ENCODE measurements at places on chromosomes 3 and 15.
A peak's percentile ranks its signal among the peaks of the same experiment; 100 is the strongest.

- no peak for DNase-seq
Observed at GRCh38 chr3:157127268-157127667, 32.7 kb downstream of the CCNL1 start.

GRCh38 chr15:27183201-27183600 lies 212.2 kb downstream of the GABRG3 start:
- no peak for DNase-seq

DNA sequence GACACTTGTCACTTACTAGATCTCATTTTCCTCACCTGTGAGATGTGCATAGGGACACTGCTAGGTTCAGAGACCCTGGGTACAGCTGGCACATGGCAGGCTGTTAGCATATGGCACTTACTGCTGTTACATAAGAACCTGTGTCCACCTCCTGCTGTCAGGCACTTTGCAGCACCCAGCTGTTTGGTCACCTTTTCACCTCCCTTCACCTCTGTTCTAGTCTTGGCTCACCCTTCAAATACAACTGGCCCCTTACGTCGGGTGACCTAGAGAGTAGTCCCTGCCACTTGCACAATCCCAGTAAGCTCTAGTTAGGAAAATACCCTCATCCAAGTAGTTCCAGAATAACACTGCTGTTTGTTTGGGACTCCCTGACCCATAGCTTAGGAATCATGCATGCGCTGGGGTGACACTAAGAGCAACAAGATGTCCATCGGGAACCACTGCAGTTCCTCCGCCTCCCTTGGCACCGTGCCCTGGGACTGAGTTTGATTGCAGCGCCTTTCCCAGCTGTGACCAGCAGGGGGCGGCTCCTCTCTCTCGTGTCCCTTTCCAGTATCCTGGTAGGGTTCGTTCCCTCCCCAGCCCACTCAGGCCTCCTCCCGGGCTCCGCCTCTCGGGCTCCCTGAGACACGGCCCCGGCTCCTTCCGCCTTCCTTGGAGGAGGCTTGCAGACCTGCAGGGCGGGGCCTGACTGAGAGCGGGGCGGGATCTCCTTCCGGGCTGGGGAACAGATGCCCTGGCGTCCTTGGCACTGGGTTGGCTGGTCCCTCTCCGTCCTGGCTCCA lies 78.6 kb downstream of the ABHD5 start:
- DNase-seq, result peak; percentile 88

DNA sequence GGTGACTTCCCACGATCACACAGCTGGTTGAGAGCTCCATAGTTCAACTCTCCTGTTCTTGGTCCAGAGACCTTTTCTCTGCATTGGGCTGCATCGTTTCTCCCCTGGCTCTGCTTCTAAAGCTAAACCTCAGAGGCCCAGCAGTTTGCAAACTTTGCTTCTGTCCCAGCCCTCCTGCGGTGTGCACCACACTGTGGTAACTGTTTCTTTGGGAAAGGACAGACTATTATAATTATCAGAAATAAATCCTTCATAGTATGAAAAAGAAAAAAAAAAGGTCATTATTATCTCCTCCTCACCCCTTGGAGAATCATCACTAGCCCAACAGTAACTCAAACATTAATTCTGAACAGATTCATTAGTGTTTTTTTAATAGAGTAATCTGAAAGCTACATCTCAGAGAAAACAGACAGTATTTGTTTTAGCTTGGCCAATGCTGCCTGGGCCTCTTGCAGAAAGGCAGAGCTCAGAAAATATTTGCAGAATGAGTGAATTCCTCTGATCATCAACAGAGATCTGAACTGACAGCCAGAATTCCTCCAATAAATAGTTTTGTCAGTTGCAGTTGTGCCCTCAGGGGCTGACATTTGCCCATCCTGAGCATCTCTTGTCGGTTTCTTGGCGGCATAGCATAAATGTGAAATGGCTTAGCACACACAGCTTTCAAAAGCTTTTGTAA lies 52.9 kb downstream of the BFSP2 start:
- DNase-seq, result no peak

DNA sequence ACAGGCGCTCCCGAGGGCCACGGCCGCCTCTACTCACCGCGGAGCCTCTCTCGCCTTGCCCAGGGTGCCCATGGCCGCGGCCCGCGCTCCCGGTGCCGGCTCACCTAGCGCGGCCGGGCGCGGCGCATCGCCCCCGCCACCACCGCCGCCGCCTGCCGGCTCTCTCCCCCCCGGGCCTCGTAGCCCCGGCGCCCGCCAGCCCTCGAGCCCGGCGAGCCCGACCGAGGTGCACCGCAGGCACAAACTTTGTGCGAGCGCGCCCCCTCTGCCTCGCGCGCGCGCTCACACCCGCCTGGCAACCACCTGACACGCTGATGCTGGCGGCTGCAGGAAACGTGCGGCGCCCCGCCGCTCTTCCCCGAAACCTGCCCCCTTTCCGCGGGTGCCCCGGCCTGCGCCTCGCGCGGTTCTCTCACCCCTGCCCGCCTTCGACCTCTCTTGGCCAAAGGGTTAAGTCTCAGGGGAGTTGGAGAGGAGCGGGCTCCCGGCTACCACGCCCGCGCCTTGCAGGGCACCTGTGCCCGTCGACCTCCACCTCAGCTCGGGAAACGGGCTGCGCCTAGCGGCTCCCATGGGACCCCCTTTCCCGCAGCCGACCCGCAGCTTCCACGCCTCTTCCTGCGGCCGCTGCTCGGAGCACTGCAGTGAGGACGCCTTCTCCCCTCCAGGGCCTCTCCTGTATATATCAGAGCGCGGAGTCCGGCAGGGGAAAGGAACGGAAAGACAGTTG lies at the start of gene RASGRP1:
Gene RASGRP1, minus strand, starts transcription at position 258 of the 730 bp plus-strand sequence. Its CDS starts 186 bp downstream, at position 72.
- DNase-seq, result peak; percentile 71

DNA sequence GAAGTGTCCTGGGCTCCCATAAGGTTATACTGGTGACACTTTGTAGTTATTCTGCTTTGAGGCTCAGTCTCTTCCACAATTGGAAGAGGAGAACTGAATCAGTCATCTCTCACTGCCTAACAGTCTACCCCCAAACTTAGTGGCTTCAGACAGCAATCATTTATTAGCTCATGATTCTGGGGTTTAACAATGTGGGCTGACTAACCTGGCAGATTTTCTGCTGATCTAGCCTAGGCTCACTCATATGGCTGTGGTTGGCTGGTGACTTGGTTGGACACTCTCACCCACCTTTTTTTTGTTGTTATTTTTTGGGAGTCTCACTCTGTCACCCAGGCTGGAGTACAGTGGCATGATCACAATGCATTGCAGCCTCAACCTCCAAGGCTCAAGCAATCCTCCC lies 7.1 kb downstream of the GPD1L start:
- no peak for DNase-seq

DNA sequence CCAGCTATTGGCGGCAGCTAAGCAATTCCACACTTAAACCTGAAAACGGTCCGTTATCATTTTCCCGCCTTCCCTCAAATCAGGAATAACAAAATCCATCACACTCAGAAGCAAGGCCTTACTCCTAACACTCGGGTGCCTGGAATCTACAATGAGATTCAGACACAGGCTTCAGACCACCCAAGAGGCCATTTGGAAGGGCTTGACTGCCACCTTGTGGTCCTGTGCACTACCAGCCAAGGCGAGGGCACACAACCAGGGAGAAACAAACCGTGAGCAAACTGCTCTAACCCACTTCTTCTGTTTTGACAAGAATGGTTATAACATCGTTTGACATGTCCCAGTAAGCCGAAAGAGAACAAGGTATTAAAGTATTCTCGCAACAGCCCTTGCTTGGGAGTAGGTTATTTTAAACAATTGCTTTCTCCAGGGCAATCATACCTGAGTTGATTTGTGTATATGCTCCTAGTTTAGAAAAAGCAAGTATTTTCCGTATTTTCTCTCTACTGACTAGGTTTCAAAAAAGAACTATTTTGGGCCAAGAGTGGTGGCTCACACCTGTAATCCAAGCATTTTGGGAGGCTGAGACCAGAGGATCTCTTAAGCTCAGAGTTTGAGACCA lies 40.1 kb upstream of the TAFA4 start:
- peak; percentile 50 for DNase-seq

- no peak for DNase-seq
Observed at GRCh38 chr3:13801361-13802204, 78.3 kb downstream of the WNT7A start.

GRCh38 chr15:69906256-69907185 lies 191.2 kb downstream of the TLE3 start:
- no peak for DNase-seq

- DNase-seq, result no peak
Observed at GRCh38 chr3:190266913-190267290, 55.3 kb downstream of the CLDN1 start.

GRCh38 chr15:80527961-80528360 lies 123.8 kb downstream of the ARNT2 start:
- no peak for DNase-seq

- DNase-seq, result peak; percentile 32
Observed at GRCh38 chr3:12902181-12902999, 61.0 kb upstream of the RPL32 start.

DNA sequence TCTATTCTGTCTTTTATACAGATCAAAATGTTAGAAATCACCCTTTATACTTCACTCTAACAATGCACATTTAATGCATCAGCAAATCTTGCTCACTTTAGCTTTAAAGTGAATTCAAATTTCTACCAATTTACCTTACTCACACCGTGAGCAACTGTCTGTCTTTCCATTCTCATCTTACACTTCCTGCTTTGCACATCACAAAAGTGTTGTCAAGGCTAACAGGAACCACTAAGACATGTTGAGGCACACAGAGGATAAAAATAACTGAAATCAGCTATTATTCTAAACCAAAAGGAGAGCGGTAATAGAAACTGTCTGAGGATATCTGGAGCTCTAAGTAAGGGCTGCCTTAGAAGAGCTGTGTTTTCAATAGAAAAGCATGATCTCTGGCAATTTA lies 519.9 kb downstream of the ZBBX start:
- DNase-seq, result no peak

GRCh38 chr3:127608362-127608718 lies 10.1 kb downstream of the MCM2 start:
- DNase-seq, result no peak

- peak; percentile 66 for DNase-seq
Observed at GRCh38 chr15:69394556-69395282, 19.4 kb upstream of the KIF23 start.

GRCh38 chr15:96020133-96020532 lies 310.4 kb upstream of the NR2F2 start:
- DNase-seq, result no peak

DNA sequence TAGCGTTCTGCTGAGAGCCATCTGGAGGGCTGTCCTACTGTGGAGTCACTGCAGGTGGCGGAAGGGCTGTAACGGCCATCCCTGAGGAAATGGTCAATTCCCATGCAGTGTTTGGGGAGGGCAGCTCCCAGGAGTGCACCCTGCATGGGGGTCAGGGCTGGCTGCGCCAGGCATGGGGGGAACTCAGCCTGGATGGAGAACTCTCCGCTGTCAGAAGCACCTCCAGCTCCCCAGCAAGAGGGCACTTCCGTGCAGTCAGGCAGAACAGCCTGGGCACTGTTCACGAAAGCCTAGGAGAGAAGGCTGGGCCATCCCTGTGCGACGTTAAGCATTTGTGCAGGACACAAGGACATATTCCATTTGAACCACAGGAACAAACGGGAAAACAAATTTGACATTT lies 105.2 kb downstream of the LRIG1 start:
- DNase-seq, result no peak

All from NCI-H2171 treated with DMSO at 0.1 percent for 48 hours (cell line).